Ureter (tissue), 1 donor: ENCODE measurements at places on chromosomes 1 and 21. TPM values are rescaled to one million over a fixed set of nuclear protein-coding genes. Genes with fewer than 3 reads are reported as not detected.

Gene TAGLN2
- 322 TPM for total RNA-seq

DNA sequence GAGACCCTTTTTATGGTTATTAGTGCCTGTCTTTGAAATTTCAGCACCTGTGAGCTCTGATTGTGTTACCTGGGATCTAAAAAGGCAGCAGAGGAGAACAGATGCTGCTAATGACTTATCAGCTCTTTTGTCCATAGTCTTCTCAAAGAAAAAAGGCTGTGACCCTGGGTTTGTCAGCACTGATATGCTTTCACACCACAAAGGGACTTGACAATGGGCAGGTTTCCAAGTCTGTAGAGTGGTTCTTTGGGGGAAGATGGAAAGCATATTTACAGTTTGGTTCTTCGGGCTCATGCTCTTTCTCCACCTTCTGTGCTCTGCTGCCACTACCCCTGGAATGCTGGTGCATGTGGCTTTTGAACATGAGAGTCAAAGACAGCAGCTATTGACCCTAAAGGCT lies 32.0 kb downstream of the DNAJC6 start:
- DNase-seq = no peak

Gene CLEC20A
- total RNA-seq = not detected

DNA sequence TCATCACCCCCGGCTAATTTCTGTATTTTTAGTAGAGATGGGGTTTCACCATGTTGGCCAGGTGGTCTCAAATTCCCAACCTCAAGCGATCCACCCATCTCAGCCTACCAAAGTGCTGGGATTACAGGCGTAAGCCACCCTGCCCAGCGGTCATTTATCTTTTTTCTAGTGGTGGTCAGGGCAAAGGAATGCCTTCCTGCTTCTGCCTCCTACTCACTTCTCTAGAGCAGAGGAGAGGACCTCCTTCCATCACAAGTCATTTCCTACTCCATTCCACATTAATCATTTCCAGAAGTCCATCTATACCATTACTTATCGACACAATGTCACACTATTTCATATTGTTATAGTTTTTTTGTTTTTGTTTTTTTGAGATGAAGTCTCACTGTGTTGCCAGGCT lies 13.3 kb downstream of the FBXO42 start:
- no peak for DNase-seq

Gene HES5
- total RNA-seq = 0.57 TPM

Gene ZNF684
- 2.3 TPM for total RNA-seq

DNA sequence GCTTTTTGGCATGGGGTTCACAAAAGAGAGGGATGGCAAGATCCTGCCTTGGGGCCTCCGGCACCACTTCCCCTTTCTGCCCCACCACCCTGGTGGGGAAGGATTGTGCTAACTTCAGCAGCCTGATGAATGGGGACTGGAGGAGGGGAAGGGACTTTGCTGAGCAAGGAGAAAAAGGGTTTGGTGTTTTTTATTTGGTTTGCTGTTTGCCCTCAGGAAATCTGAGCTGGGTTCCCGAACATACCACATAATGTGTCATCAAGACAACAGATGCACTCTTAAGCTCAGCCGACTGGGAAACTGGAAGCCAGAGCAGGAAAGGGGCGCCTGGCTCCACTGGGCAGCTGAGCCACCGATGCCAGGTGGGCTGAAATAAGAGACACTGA lies 19.8 kb downstream of the OLFML2B start:
- no peak for DNase-seq

Gene GNG5
- total RNA-seq = 105 TPM

DNA sequence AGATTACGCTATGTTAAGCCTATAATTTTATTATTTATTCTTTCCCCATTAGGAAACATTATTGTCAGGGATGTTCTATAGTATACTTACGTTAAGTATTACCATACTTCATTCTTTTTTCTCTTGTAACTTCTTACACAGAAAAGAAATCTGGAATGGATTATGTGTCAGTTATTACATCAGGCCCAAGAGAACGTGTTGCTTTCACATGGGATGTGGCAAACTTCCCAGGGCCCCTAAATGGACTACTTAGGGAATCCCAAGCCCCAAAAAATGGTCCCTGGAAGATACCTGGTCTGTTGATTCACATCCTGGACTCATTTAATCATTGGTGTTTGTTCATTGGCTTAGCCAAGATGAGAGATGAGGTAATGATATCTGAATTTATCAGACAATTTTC lies 249.8 kb downstream of the NRIP1 start:
- no peak for DNase-seq

DNA sequence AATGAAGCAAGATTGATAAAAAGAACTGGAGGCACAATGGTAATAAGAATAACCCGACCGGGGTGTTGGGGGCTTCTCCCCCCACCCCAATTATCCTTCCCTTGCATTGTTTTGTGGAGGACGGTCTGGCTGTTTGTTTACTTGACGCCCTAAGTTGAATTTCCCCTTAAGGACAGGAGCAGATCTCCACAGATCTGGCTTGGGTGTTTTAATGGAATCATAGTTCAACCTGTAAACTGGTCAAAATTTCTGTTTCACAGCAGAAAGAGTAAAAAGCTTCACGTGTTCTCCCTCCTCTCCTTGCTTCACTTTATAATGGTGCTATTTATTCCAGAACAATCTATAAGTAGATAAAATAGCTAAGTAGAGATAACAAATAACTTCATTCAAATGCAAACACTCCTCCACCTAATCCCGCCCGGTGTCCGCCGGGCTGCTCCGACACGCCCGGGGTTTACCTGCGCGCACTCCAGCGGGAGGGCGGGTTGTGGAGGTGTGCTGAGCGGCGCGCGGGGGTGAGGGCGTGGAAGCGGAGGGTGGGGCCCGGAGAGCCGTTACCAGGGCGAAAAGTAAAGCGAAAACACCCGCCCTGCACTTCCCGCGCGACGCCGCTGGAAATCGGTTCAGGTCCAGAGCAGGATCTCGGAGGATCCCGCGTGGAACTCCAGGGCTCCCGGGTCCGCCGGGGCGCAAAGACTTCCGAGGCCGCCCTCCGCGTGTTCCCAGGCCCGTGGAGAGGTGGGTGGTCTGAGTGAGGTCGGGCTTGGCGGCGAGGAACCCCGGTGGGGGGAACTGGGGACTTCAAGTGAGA lies 2.0 kb upstream of the ATF3 start:
- DNase-seq = peak; percentile 74

DNA sequence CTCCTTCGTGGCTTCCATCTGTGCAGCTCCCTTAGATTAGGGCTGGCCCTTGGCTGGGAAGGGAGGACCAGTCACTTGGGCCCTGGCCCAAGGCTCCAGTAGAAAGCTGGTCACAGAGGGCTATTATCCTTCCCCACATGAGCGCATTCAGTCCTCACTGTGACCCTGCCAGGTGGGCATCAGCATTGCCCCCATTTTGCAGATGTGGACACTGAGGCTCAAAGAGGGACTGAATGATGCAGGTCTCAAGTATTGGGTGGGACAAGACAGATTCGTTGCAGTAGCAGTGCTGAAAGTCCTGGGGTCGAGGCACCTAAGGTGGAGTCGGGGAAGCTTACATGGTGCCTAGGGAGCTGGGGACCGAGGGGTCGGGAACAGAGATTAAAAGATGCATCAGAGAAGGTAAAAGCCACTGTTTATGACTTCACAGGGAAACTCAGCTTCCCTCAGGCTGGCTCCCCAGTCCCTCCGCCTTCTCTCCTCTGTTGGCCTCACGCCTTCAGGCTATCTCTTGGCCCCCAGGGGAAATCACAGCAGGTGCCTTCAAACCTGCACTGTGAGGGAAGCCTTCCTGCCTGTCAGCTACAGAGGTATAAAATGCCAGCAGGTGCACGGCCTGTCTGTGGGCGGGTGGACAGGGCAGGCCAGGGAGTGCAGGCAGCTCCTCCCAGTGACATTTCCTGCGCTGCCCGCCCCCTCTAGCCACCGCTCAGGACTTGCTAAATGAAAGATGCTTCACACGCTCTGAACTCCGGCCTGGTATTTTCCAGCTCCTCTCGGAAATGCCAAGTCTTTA lies 178.4 kb downstream of the GRIK3 start:
- DNase-seq = no peak
